Activated T-cell treated with anti-CD3 and anti-CD28 coated beads, Interleukin-2, amount 50 U/mL, for 72 hours (primary cell): ENCODE measurements at places on chromosomes 13 and 19. TPM values are rescaled to one million over a fixed set of nuclear protein-coding genes. Genes with fewer than 3 reads are reported as not detected.

- DNase-seq: no peak
Observed at GRCh38 chr13:76300688-76301087, 585.5 kb downstream of the KCTD12 start.

Gene FFAR1
- 1.4 TPM for total RNA-seq

DNA sequence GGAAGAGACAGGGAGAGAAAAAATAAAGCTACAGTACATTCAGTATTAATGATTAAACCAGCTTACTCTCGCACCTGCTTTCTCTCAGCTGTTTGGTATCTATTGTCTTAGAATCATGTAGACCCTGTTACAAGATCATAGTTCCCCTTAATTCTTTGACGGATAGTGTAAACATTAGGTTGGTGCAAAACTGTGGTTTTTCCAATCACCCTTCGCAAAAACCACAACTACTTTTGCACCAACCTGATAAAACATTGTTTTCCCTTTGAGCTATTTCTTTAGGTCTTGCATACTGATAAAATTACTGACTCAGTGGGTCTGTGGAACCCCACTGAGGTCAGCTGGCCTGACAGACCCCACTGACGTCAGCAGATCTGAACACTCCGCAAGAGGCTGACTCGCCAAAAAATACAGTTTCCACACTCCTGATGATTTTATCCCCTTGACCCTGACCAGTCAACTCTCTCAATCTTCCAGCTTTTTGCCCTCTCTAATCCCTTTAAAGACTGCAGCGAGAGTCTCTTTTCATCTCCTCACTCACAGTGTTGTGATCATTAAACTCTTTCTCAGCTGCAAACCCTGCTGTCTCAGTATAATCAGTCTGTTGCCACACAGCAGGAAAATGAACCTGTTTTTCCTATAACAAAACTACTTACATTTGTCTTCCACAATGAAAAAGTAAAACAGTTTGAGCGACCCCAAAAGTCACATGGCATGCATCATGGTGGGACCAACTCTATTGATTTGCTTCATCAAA is 123.9 kb downstream of the SLITRK6 start:
- DNase-seq: no peak

Gene UGGT2
- 0.14 TPM for total RNA-seq
